Fibroblast of lung (primary cell): ENCODE measurements at places on chromosomes 2 and 18. TPM values are rescaled to one million over a fixed set of nuclear protein-coding genes. Genes with fewer than 3 reads are reported as not detected.

CDK15 gene
- 1.3 and 5.1 TPM in 2 replicates for total RNA-seq

SCYGR4 gene
- not detected in 2 replicates for total RNA-seq

FAHD2A gene
- 25.9 and 32.5 TPM in 2 replicates for total RNA-seq

TBC1D8 gene
- total RNA-seq: 3.3 and 3.8 TPM in 2 replicates

PSMA8 gene
- not detected in 2 replicates for total RNA-seq

SLC11A1 gene
- 0.17 and 0.26 TPM in 2 replicates for total RNA-seq

SLC5A7 gene
- not detected in 2 replicates for total RNA-seq

AKAIN1 gene
- total RNA-seq: not detected in 2 replicates

MGAT4A gene
- 0.17 and 0.26 TPM in 2 replicates for total RNA-seq

EN1 gene
- total RNA-seq: under 0.01 TPM in 1 of 2 replicates, not detected in the other

CETN1 gene
- total RNA-seq: not detected in 2 replicates

OTOS gene
- total RNA-seq: not detected in 2 replicates

RGPD4 gene
- total RNA-seq: under 0.01 TPM in 1 of 2 replicates, not detected in the other

- peak; percentile 29 for DNase-seq
These were observed 32.9 kb downstream of the ST8SIA5 start for GRCh38 chr18:46723856-46724415.

DNA sequence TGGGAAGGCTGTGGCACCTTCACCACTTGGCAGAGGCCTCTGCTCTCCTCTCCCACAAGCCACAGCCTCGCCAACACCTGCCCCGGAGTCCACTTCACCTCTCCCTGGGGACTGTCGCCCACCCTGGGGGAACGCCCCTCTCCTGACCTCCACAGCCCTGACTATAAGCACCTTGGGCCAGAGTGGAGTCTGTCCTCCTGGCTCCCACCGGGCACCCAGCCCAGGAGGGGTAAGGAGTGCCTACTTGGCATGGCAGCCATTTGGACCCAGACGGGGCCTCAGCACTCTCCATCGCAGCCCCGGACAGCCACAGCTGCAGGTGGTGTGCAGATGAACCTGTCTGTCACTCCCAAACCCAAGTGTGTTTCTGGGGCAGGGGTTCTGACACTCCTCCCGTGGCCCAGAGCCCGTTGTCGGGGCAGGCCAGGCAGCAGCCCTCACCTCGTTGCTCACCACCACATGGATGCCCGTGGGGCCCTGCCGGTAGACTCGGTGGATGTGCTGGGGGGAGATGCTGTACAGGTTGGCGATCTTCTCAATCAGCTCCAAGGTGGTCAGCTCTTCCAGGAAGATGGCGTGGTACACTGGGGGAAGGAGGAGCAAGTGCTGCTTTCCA, 53.5 kb downstream of the TFCP2L1 start:
- no peak for DNase-seq

DNA sequence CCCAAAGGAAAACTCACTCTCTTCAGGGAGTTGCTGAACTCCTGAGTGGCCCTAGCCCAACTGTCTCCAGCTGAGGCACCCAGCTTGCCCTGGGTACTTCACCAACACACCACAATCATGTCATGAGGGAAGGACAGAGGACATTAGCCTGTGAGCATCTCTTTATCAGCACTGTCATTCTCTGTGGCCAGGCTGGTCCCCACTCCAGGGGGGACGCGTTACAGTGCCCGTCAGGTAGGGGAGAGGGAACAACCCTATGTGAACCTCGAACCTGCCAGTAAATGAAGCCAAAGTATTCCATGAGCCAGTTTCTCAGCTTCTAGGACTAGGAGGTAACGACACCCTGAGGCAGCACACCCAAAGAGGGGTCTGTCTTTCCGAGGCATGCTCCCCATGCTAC, 94.9 kb upstream of the MGAT4A start:
- DNase-seq: no peak

- peak; percentile 80 for DNase-seq
These were observed 101.2 kb downstream of the KCNS3 start for GRCh38 chr2:17979707-17980106.

- DNase-seq: no peak
These were observed 52.1 kb downstream of the COPS8 start for GRCh38 chr2:237137626-237138323.

GRCh38 chr2:182920631-182921056, 54.2 kb upstream of the FRZB start:
- DNase-seq: no peak

- peak; percentile 31 for DNase-seq
These were observed 31.4 kb downstream of the FN1 start for GRCh38 chr2:215404348-215405012.

DNA sequence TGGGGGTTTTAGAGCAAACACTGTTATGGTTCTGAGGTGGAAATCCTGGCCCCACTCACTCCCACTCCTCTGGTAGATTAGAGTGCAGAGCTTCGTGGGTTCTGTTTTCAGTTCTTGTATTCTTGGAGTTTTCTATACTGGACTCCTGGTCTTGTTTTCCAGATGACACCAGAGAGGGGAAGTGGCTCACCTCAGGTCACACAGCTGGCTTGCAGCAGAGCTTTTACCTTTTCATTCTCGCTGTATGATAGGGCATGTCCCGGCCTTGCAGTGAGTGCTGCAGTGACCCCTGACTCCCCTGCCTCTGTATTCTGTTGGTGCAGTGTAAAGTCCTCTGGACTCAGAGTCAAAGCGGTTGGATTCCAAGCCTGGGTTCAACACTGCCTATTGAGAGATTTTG, 148.9 kb upstream of the MEX3C start:
- DNase-seq: no peak

- no peak for DNase-seq
These were observed 18.9 kb downstream of the KCNG3 start for GRCh38 chr2:42474765-42475454.

DNA sequence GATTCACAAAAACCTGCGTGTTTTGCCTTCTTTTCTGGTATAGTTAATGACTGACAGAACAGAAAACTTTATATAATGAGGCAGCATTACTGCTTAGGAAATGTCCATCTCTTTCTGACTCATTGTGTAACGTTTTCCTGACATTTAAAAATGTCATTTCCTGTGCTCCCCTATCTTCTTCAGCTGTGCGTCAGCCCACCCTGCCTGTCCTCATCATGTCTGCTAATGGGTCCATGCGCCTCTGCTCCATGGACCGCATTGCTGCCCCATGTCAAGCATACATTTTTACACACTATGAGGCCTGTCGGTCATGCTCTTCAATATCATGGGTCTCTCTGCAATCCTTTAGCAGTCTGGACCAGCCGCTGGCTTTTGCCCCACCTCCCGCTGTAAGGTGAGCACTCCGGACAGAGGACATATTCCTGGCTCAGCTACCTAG, 234.3 kb downstream of the CDCA7 start:
- DNase-seq: peak; percentile 46

GRCh38 chr2:224359569-224359968, 42.3 kb downstream of the FAM124B start:
- no peak for DNase-seq

DNA sequence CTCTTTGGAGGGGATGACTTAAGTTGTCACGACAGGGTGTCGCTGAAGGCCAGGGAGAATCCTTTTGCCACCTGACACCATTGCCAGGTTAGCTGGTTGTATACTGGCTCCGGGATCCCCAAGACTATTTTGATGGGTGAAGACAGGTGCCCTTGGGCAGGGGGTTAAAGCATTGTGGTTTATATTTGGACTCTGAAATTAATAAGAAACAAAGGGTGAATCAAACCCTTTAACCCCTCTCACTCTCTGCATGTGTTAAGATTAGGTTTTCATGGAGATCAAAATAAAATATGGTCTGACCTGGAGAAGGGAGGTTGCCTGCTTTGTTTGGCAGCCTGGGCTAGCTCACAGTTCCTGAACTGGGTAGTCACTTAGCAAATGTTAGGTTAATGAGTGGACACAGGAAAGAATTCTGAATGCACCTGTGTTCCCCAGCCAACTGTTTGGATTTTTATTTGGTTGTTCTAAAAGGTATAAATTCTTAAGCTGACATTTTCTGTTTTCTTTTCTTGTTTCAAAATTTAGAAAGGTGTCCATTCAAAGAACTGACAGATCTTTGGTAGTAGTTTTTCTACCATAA, 301.7 kb downstream of the KCNS3 start:
- no peak for DNase-seq

- DNase-seq: no peak
These were observed 18.1 kb upstream of the DYNC1I2 start for GRCh38 chr2:171669121-171669520.

DNA sequence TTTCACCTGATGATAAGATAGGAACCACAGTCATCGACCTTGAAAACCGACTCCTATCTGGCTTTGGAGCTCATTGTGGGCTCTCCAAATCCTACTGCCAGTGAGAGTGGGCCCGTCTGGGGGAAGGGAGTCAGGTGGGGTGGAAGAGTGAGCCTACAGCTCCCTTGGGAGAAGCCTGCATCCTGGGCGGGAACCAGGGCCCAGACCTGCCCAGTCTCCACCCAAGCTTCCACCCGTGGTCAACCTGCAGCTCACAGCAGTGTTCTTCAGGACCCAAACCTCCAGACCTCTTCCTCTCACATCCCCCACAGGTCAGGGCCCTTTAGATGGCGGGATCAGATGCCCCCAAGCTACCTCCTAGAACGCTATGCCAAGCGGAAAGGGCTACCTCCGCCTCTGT, 40.2 kb downstream of the LMAN2L start:
- DNase-seq: no peak

GRCh38 chr2:158589303-158589702, 132.6 kb downstream of the PKP4 start:
- DNase-seq: no peak
